ENCODE measurements at places on chromosomes 11 and 22. TPM values are rescaled to one million over a fixed set of nuclear protein-coding genes. Genes with fewer than 3 reads are reported as not detected.

- peak; percentile 84 for DNase-seq
These were observed at the start of gene SMDT1 for GRCh38 chr22:42079319-42080251. Gene SMDT1, plus strand, starts transcription at chr22:42079700. Its CDS starts 69 bp downstream, at chr22:42079769.

- no peak for DNase-seq
These were observed 365 bp downstream of the MGAT3 start for GRCh38 chr22:39457198-39457555.

- no peak for DNase-seq
These were observed 16.5 kb downstream of the C22orf42 start for GRCh38 chr22:32142600-32142999.

C1QTNF5 gene
- total RNA-seq: 0.87 TPM

YPEL1 gene
- total RNA-seq: 7.3 TPM

DNA sequence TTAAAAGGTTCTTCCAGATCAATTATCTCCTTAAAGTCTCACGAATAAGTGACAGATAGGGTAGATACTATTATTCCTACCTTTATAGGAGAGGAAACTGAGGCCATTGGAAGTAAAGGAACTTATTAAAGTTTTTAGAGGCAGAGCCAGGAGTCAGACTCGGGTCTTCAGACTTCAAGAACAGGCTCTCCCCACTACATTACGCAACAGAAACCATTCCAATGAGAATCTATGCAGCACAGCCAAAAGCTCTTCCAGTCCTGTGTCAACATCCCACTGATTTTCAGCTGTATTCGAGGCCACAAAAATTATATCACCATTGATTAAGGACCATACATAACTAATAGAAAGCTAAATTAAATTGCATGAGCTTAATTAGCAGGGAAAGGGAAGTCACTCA is 77.4 kb downstream of the RELT start:
- no peak for DNase-seq

DNA sequence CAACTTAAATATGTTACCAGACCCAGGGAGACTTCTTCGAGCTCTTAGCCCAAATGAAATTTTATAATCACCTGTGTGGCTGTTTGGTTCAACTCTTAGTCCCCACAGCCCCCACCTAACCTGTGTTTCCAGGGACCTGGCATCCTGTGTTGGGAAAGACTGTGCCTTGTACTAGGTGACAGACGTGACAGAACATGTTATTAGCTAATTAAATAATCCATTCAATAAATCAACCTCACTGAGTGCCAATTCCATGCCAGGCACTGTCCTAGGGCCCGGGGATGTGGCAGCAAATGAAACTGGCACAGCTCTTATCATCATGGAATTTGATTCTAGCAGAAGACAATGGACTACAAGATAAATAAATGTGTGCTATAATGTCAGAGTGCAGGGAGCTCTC is 431.9 kb downstream of the MIAT start:
- no peak for DNase-seq

APOA5 gene
- total RNA-seq: not detected

DNA sequence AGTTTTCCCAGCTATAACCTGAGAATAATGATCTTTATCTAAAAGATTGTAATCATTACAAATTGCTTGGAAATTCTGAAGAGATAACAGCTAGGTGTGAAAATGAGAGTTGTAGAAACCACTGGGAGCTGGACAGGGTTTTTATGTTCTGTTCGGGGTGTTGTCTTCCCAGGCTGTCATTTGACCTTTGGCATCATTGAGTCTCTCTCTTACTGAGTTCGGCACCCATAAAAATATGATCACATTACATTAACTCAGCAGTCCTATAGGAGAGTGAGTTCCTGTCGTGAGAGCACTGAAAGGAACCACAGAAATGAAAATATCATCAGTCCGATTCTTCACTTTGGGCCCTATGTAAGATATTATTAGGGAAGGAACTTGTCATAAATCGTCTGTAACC is 29.3 kb downstream of the KIRREL3 start:
- DNase-seq: no peak

GRCh38 chr11:15668718-15669117 is 554.0 kb downstream of the INSC start:
- no peak for DNase-seq

GRCh38 chr11:28107191-28107749 is 686 bp downstream of the KIF18A start:
- DNase-seq: no peak

NCF4 gene
- not detected for total RNA-seq

GRCh38 chr11:68525930-68526329 is 65.4 kb downstream of the PPP6R3 start:
- DNase-seq: peak; percentile 42

DNA sequence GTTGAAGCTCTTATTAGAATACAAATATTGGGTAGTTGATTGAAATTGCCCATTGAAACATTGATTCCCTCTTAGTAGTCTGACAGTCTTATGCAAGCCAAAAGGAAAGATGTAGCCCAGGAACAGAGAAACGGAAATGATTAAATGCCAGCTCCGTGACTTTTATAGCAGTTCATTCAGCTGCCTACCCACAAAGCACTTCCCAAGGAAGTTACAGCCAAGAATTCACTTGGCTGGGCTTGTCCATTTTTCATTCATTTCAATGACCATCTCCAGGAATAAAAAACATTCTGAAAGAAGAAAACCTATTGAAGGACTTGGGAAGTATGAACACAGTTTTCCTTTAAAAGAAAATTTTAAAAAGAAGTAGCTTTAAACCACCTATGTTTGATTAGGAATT is 62.0 kb downstream of the NCAM1 start:
- no peak for DNase-seq

DNA sequence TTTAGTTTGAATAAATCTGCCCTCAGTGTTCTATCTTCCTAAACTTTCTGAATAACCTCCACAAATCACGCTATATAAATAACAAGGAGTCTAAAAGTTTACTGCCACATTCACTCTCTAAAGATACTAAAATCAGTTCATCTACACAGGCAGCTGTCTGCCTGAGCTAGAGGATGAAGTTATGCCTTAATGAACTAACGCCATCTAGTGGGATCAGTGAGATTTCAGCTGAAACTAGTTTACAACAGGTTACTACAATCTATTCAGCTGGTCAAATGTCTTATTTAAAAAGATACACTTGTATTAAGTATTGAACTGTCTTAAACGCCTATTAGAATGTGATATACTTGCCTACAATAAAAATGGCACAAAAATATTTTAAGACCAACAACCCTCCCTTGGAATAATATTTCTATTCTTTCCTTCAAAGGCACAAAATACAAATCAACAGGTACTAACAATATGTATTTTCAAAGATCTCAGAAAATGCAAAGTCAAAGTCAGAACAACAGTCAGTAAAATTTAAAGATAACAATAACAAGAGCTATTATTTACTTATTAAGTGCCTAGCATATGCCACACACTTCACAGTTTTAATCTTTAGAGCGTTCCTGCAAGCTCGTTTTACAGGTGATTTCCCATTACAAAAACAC is 84.1 kb downstream of the LARGE2 start:
- peak; percentile 35 for DNase-seq

DNA sequence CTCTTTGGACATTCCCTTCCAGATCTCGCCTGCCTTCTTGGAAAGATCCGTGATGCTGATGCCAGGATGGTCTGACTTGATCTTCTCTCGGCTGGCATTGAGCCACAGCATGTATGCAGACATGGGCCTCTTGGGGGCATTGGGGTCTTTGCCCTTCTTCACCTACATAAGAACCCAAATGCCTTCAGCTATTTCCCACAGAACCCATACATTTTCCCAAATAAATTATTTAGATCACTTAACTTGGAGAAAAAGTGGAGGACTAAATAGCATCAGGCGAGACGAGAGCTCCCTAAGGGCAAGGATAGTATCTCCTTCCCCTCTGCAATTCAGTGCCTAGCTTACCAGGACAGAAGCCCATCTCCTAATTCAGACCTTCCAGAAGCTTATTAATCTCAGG is 3.0 kb upstream of the TNKS1BP1 start:
- DNase-seq: no peak

- no peak for DNase-seq
These were observed 105.6 kb downstream of the RRAS2 start for GRCh38 chr11:14253421-14253820.

DNA sequence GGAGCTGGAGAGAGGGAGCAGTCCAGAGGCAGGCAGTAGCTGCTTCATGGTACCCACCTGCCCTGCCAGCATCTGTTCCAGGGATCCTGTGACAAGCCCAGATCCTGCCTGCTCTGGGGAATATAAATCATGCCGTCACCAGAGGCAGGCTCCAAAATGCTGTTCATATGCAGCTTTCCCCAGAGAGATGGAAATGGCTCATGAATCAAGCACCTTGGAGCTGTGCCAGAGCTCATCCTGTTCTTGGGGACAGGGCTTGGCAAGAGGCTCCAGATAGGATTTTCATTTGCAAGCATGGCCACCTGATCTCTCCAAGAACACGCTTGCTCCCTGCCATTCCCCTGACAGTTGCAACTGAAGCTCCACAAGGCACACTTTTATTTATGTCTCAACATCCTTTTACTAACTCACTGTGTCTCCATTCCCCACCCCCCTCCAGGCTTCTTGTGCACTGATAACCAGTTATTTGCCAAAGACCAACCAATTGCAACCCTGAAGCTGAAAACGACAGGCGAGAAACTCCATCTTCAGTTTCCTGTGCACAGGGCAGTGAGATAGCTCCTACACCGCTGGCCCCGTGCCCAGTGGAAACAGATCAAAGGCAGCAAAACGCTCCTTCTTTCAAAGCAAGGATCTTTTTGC is 115.8 kb upstream of the PITPNB start:
- DNase-seq: no peak

DNA sequence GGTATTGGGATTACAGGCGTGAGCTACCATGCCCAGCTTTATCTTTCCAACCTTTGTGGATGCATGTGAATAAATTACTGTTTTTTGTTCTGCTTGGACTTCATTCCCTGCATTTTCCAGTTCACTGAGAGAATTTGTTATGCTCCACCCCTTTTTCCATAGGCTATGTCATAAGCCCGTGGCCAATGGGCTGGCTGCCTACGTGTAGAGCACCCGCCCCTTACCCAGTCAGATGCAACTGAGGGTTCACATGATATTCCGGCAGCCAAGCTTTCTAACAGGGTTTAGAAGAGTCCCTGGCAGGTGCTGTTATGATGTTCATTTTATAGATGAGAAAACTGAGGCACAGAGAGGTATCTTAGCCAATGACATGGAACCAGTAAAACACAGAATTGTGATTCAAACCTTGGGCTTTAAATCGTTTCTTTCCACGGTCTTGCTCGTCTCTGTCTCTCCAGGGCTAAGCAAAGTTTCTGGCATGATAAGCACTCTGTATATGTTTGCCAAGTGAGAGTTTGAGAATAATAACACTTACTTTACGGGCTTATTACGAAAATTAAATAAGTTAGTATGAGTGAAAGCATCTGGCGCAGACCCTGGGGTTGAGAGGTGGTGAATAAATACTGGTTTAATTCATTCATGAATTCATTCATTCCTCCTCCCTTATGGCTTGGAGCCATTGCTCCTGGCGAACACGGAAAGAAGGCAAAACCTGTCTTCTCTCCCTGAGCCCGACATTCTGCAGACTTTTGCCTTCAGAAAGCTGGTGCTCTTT is 42.4 kb upstream of the RASD2 start:
- no peak for DNase-seq

- no peak for DNase-seq
These were observed 20.9 kb upstream of the NARS2 start for GRCh38 chr11:78595436-78596130.

CRYBB3 gene
- 0.43 TPM for total RNA-seq

DNA sequence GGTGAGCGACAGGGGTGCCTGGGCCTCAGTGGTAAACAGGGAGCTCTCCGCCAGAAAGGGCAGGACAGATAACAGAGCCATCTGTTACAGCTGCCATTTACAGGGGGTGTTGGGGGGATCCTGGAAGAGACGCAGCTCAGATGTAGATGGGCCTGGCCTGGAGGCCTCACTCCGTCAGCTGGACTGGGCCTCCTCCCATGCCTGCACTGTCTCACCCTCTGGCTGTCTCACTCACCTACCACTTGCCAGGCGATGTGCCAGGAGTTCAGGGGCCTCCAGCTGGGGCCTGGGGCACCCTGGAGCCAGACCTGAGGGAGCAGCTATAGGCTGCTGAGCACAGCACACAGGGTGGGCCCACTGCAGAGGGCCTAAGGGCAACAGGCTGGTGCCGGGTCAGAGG is 16.3 kb upstream of the SUSD2 start:
- DNase-seq: no peak

SFI1 gene
- total RNA-seq: 14.7 TPM

- no peak for DNase-seq
These were observed 1.2 kb downstream of the CARNS1 start for GRCh38 chr11:67416416-67417335.

DNA sequence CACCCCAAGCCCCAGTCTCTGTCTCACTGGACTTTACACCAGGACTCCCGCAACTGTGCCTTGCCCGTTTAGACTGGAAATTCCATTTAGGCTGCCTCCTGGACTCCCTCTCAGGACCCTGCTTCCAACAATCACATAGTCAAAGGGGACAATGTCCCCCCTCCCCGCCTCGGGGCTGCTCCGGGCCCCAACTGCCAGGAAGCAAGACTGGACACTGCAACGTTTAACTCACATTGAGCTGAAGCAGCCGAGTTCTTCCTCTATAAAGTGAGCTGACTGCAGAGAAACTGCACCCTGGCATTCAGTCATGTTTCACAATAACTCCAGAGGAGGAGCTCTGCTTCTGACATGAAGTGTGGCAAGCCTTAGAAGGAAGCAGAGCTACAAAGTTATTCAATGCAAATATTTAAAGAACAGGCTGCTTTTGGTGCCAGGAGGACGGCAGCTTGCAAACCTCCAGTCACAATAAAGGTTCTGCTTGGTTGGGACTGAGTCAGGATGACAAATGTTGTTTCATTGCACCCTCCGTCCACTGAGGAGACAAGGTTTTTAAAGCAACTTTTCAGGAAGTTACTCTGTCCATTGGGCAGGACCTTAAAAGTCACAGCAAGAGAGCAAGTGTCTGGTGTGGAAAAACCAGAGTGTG is 19.9 kb downstream of the PACSIN2 start:
- peak; percentile 95 for DNase-seq

DNA sequence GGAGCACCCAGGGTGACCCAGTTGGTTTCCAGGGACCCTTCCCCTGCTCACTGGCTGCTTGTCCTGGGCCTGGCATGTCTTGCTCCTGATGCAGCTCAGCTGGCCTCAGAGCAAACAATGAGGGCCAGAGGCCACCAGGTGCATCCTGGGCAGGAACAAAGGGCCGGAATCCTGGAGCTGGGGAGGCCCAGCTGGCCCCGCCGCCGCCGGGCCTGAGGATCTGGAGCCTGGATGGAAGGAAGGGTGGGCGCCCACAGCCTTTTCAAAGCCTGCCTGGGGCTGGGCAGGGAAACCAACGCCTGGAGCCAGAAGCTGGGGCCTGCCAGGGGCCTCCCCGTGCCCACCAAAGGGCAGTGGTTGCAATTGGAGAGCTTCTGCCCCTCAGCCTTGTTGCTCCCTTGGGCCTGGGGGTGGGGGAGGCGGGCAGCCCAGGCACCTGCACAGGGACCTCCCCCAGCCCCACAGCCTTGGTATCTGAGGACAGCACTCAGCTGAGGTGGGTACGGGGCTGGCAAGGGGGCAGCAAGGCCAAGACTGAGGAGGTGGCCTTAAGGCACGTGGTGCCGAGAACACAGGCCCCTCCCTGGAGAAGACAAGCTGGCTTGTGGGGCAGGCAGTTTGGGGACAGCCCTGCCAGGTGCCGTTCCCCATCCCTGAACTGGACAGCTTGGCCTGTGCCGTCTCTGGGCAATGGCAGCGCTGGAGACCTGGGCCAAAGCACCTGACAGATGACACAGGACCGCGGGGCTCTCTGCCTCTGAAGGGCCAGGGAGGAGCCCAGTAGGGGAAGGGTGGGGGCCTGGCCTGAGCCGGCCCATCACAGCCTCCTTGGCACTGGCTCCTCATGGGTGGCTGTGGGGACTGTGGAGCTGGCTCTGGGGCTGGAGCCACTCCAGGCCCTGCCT is 7.1 kb upstream of the ADORA2A start:
- no peak for DNase-seq

KREMEN1 gene
- 4.8 TPM for total RNA-seq

CARD10 gene
- total RNA-seq: 60.0 TPM

- DNase-seq: peak; percentile 36
These were observed 2.4 kb upstream of the DENND6B start for GRCh38 chr22:50329236-50329635.

Data from epithelial cell of proximal tubule (primary cell).